ENCODE measurements at places on chromosomes 5 and 9.

DNA sequence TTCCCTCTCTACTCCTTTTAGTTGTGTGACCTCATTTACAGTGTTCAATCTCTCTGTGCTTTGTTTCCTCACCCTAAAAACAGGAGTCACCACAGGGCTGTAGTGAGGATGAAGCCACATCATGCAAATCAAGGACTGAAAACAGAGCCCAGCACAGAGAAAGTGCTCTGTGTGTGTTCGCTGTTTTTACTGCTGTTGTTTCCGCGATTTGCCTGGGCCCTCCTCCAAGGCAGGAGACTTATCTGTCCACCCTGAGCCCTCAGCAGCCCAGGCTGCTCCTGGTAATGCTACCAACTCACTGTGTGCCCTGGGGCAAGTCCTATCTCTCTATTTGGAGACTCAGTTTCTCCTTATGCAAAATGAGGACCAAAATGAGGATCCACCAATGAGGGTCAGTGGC, 87.2 kb upstream of the NEURL1B start:
- DNase-seq, result no peak

DNA sequence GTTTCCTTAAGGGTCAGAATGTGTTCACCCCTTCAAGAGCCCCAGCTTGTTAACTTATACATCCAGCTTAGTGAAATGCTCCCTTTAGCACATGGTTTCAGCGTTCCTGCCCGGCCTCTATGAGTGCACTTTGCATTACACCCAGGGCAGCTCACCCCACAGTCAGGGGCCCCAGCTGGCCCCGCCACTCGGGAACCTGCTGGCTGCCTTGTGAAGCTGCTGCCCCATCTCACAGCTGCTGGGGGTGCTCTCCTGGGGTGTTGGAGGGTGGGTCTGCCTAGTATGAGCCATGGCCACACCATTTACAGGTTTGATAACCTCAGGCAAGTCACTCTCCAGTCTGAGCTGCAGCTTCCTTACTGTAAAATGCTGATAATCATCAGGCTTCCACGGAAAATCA, 32.2 kb downstream of the HRH2 start:
- DNase-seq, result no peak

DNA sequence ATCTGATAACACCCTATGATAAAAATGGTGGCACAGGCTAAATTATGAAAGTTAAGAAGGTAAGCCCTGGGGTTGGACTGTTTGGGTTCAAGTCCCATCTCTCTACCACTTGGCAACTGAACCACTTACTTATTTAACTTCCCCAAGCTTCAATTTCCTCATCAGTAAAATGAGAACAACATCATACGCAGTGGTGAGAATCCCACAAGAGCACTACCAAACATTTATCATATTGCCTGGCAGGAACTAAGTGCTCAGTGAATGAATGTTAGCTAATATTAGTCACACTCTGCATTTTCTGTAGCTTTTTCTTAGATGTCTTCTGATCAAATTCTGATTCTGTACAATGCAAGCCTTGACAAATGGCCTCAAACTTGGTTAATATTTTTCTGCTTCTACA, 306.7 kb downstream of the EBF1 start:
- no peak for DNase-seq

- DNase-seq, result no peak
These were observed 76.8 kb upstream of the RANBP3L start for GRCh38 chr5:36378551-36378950.

GRCh38 chr5:178149199-178149932, 4.3 kb downstream of the NHP2 start:
- no peak for DNase-seq

DNA sequence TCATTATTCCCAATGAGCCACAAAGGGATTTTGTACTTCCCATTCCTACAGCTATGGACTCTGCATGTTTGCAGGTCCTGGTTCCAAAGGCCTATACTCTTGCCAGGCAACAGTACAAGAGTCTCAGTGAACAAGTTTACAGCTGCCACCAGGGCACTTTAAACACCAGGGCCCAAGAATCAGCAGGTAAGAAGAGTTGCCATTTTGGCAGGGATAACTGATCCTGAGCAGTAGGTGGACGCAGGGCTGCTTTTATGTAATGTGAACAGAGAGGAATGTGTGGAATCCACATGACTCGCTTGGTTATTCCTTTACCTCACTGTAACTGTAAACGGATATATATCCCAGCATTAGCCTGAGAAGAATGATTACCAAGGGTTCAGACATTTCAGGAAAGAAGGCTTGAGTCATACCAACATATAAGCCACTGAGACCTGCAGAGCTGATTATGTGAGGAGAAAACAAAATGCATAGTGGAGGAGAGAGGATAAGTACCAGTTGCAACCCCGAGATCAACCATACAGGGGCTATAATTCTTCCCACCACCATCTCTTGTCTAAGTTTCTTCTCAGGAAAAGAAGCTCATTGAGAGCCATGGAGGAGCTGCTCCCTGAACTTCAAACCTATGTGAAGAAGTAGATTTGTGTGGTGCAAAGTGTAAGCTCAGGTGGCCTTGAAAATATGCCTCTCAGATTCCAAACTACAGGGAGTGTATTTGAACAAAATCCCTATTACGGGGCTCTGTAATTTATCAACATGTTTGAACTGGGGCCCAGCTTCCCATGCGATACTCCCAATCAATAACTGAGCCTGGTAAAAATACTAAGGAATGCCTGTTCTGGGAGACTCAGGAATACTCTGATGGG, 24.6 kb downstream of the RAPGEF6 start:
- DNase-seq, result no peak

DNA sequence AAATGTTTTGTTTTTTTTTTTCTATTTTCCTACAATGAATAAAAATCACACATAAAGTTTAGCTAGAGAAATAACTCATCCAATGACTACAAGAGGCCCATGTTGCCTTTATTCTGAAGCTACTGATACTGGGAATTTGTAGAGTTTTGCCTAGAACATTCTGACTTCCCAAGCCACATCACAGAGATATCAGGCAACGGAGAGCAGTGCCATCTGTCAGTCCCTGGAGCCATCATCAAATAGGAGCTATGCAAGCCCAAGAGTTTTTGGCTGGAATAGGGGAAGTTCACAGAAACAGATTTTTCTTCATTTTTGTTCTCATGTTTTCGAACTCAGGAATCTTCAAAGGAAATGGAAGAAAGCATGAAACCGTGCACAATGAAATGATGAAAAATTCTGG, 896.6 kb downstream of the TLE1 start:
- DNase-seq, result no peak

- DNase-seq, result no peak
These were observed 191.4 kb downstream of the MAN2A1 start for GRCh38 chr5:109880907-109881685.

GRCh38 chr9:127910613-127911205, 6.1 kb downstream of the ST6GALNAC4 start:
- DNase-seq, result no peak

DNA sequence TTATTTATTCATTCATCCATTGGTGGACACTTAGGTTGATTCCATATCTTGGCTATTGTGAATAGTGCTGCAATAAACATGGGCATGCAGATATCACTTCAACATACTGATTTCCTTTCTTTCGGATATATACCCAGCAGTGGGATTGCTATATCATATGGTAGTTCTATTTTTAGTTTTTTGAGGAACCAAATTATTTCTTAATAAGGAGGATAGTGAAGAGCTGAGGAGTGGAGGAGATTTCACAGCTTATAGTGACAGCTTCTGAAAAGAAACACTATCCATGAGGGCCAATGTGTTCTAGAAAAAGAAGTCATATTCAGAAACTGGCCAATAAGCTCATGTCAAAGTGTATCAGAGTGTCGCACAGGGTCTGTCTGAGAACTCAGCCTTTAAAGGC, 183.3 kb downstream of the SEC61B start:
- DNase-seq, result no peak

- no peak for DNase-seq
These were observed 103.5 kb downstream of the GCNT1 start for GRCh38 chr9:76562511-76562911.

DNA sequence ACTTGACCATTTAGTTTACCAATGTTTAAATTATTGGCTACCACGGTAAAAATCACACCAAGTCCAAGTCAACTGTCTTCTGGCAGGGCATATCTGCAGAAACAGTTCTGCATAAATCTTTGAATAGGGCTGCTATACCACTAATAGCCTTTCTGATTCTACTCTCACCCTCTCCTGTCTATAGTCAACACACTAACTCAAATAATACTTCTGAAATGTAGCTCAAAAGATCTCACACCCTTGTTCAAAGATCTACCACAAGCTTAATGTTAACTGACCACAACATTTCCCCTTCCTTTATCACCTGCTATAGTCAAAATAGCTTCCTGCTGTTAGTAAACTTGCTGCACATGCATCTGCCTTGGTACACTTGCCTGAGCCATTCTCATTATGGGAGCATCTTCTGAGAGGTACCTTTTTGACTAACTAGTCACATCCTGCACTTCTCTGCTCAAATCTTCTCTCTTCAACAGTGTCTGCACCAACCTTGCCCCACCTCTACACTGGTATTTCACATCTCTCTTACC, 319.4 kb downstream of the CDH10 start:
- no peak for DNase-seq

GRCh38 chr5:1343315-1343751, 1.6 kb downstream of the CLPTM1L start:
- DNase-seq, result no peak

DNA sequence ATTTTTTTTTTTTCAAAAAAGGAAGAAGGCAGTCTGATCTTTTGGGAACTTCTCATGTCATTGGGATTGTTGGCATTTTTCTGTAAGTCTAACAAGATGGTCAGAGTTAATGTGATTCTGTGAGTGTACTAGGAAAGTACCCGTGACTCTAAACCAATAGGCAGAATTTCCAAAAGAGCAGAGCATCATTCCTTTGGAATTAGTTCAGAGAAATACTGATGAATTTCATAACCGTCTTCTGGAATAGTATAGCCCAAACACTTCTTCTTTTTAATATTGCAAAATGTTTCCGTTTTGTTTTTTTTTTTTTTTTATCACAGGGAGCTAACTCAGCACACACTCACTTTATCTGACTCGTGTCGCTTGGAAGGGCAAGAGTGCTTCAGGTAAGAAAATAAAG, 407.4 kb downstream of the DTWD2 start:
- DNase-seq, result no peak

DNA sequence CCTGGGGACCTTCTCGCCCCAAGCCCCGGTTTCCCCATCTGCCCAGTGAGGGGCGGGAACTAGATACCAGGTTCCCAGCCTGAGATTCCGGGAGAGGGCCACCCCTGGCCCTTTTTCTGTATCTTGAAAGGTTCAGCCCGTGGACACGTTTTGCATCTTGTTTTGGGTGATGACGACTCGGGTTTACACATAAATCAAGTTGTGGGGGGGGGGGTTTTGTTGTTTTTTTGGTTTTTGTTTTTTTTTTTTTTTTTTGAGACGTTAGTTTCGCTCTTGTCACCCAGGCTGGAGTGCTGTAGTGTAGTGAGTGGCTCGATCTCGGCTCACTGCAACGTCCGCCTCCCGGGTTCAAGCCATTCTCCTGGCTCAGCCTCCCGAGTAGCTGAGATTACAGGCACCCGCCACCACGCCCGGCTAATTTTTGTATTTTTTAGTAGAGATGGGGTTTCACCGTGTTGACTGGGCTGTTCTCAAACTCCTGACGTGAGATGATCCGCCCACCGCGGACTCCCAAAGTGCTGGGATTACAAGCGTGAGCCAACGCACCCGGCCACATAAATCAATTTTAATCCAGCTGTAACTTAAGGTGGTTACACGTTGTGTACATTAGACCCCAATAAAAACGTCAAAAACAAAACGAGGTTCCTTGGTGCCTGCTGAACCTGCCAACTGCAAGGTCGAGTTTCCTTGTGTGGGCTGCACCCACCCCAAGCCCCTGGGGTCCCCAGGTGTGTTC, 1.1 kb upstream of the BRD3 start:
- no peak for DNase-seq

GRCh38 chr9:98887918-98888510, 55.7 kb upstream of the COL15A1 start:
- DNase-seq, result no peak

DNA sequence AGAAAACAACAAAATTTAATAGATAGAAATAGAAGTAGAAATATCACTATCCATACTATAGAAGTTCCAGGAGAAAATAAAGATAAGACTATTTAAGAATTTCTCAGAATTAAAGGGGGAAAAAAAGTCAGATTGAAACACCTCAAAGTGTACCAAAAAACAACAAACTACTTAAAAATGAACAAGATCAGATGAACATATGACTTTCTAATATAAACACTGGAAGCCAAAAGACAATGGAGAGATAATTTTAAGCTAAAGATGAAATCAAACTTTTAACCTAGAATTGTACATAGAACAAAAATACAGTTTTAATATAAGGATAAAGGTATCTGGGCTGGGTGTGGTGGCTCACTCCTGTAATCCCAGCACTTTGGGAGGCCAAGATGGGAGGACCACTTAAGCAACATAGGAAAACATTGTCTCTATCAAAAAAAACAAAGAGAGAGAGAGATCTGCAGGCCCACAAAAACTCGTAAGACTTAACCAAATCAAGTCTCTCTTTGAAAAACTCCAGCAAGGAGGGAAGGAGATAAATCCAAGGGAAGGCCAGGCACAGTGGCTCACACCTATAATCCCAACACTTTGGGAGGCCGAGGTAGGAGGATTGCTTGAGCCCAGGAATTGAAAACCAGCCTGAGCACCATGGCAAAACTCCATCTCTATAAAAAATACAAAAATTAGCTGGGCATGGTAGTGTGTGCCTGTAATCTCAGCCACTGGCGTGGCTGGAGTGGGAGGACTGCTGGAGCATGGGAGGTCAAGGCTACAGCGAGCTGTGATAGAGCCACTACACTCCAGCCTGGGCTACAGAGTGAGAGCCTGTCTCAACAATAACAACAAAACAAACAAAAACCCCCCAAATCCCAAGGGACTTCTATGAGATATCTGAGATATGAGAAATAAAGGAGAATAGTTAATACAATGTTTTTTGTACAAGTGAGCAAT, 32.4 kb downstream of the ABHD17B start:
- no peak for DNase-seq

DNA sequence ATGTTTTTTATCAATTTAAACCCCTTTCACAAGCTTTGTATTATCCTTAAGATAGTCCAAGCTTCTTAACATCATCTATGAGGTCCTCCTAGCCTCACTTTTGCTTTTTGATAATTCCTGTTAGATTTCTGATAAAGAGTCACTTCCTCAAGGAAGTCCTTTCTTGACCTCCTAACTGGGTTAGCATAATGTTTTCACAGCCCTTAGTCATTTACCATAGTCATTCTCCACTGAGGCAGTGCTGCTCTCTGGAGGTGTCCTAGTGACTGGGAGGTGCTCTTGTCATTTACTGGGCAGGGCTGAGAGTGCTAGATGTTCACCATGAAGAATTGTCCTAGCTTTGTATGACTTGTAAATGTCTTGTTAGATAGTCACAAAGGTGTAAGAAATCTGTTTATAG, 26.4 kb downstream of the TNPO1 start:
- DNase-seq, result no peak

DNA sequence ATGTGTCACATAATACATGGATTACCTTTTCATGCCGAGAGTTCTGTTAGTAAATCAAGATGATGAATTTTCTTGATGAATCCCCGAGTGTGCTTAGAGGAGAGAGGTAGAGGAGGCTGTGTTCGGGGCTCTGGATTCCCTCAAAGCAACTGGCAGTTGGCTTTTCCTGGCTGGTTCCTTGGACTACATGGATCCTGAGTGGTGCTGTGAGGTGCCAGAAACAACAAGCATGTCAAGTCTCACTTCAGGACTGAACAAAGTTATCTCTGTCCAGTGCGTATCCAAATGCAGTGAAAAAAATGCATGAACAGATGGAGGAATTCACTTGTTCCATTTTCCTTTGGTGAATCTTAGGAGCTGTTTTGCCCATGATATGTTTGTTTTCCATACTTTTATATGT, 231.7 kb downstream of the FBXL7 start:
- DNase-seq, result no peak
